ENCODE measurements at places on chromosomes 4 and X.

GRCh38 chr4:158295053-158295452 is 84.8 kb downstream of the TMEM144 start:
- DNase-seq: no peak

DNA sequence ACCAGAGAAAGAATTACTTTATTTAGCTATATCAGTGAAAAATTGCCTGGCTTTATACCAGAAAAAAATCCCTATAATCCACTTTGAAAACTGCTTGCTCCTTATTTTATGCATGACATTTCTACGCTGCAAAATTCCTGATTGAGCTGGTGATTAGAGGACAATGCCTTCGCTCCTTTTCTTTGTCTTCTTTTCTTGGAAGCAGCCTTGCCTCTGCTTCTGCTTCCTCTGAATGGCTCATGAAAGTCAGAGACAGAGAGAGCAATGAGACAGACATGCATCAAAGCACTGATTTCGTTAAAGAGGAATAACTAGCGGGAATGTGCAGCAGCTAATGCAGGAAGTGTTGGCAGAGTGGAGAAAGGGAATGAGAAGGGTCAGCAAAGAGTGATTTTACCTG is 294.3 kb upstream of the IGFBP7 start:
- no peak for DNase-seq

GRCh38 chrX:38069273-38069672 is 62.9 kb downstream of the SYTL5 start:
- DNase-seq: no peak

DNA sequence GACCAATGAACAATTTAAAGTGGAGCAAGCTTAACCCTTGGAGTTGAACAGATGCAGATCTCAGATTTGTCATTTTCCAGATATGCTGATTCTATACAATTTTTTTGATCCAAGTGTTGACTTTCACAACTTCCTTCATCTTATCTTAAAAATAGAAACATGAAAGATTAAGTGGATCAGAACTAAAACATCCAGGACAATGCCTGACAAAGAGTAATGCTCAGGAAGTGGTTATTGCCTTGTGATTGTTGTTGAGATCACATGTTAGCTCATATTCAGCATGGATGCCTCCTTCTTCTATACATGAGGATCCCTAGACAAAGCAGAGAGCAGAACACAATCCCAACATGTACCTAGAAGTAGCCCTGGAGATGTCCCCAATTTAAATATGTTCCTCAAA is 160.9 kb downstream of the PPARGC1A start:
- no peak for DNase-seq

GRCh38 chr4:172202480-172203076 is 389.4 kb downstream of the GALNTL6 start:
- peak; percentile 1 for DNase-seq

- no peak for DNase-seq
These were observed 67.6 kb downstream of the POLA1 start for GRCh38 chrX:24761306-24761705.

DNA sequence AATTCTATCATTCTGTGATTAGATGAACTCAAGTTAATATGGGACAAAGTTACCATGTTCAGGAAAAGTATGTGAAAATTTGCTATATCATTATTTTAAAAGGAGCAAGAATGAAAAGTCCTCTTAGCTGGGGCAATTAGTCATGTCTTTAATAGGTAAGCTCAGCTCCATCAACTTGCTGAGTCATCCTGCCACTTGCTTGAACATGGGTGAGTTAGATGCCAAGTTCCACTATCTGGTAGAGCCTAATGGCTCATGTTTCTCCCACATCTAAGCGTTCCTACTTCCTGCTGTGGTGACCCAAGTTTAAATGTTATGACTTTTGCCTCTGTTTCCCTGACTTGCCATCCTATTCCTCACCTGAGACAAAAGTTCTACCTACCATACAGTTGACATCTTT is 276.8 kb downstream of the ZNF674 start:
- peak; percentile 88 for DNase-seq

All from RPMI7951 (cell line).